ENCODE measurements at places on chromosomes 5 and 9.

DNA sequence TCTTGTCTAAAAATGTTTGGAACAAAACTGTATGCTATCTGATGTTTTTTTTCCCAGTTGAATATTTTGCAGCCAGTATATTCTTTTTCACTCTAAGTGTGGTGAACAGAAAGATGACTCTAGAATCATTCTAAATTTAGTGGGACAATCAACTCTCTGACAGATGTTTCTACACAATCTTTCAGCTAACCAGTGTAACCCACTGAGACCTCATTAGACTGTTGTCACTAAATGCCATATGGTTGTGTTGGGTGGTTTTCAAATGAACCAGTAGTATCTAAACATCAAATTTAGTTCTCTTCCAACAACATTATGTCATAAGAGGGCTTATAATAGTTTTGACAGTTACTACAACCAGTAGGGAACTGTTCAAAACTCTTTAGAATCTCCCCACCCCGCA, 129.6 kb upstream of the PRLR start:
- DNase-seq = no peak

DNA sequence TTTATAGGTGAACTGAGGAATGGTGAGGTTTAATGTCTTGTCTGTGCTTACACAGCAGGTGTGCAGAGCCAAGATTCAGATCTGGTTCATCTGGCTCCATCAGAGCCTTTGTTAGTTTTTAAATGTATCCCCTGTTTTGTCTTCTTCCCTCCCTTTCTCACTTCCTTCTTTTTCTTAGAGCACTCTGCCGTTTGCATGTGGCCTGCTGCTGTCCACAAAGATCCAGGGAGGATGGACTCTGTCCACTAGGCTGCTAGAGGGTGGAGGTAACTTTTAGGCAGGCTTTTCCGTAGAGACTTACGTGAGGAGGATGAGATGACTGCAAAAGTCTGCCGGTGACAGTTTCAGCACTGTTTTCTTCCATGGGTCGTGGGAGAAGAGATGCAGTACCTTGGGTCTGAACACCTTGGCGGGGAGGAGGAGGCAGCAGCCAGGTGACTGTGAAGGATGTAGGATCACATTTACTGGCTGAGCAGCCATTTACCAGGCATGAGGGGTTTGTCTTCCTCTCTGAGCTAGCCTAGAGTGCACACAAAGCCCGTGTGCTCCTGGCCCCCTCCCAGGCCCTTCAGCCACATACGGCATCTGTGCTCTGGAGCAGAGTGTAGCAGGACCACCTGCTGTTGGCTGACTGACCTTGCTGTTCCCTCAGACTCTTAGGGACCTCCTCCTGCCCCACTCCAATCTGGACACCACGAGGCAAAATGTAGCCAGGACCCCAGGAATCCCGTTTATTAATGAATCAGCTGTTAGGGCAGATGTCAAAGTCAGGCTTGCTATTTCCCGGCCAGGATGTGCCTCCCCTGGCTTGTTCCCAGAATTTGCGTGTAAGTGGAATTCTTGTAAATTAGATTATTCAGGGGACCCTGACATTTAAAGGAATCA, 1.8 kb downstream of the NTMT1 start:
- DNase-seq = no peak

- DNase-seq = no peak
These were observed 134.7 kb downstream of the SLC1A3 start for GRCh38 chr5:36741128-36741527.

- DNase-seq = no peak
These were observed 12.5 kb upstream of the BTNL9 start for GRCh38 chr5:181027452-181028031.

DNA sequence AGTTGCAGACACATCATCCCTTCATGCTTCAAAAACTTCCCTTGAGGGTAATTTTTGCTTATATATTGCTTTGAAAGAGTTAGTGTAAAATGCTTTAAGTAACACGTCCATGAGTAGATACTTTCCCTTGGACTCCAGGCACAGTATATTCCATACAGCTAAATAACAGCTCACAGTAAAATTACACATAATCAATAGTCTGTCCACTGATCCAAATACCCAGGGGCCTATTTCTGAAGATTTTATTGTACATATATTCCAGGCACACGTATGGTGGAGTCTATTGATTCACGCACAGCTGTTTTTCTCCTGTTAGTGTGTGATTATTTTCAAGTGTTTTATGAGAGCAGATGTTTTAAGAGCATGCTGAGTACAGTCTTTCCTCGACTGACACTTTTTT, 223.7 kb upstream of the GRAMD2B start:
- DNase-seq = no peak

GRCh38 chr9:130665431-130666392, 1.3 kb downstream of the PRDM12 start:
- DNase-seq = no peak

- no peak for DNase-seq
These were observed 141.7 kb downstream of the WDR70 start for GRCh38 chr5:37520811-37521210.

DNA sequence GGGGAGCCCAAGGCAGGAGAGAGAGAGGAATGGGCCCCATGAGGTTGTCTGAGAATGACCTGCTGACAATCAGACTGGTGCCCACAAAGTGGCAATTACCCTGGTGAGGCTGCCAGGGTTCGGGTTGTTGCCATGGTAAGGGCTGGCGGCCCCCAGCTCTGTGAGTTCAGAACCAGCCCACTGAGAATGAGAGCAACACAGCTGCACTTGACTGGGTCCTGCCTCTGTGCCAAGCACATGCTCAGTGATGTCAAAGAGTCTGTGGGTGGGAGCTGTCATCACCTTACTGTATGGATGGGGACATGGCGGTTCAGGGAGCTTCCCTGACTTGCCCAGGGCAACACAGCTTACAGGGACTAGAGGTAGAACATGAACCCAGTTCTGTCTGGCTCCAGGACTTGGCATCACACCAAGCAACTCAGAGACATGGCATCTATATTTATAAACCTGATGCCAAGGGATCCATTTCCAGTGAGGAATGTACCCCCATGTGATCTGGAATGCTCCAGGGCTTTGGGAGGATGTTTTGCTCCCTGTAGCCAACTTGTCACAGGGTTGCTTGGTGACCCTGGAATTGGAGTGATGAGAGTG, 38.2 kb upstream of the TEX48 start:
- no peak for DNase-seq

DNA sequence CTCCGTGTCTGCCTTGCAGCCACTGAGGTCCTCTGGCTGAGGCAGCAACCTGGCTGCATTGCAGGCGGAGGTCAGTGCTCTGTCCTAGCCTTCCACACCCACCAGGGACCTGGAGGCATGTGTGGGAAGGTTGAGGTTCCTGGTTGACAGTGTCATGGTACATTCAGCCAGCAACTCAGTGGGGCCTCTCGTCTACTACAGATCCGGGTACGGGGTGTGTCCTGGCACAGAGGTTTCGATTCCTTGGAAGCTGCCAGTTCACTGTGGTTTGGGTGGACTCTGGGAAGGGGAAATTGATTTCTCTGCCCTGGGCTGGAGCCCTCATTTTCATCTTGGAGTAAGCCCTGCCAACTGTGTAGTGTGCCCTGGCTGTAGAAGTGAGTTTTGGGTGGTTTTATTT, 45.1 kb downstream of the PDE8B start:
- no peak for DNase-seq

GRCh38 chr9:126788634-126789349, 16.0 kb upstream of the ZBTB43 start:
- no peak for DNase-seq

- no peak for DNase-seq
These were observed 69.8 kb upstream of the RAI14 start for GRCh38 chr5:34586117-34586885.

DNA sequence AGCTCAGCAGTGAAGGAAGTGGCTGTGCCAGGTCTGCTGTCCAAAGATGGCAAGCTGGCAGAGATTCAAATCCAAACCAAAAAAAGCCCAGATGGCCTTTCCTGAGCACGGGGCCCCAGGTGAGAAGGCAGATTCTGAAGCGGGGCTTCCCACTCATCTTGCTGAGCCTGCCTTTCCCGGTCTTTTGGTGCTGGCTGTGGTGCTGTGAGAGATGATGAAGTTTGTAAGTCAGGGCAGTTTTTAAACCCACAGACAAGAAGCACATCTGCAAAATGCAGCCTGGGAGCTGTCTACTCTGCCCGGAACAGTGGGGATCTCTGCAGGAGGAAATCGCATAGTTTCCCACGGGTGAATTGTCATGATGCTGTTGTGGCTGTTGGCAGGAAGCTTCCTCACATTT, 85.0 kb upstream of the IRX4 start:
- DNase-seq = no peak

DNA sequence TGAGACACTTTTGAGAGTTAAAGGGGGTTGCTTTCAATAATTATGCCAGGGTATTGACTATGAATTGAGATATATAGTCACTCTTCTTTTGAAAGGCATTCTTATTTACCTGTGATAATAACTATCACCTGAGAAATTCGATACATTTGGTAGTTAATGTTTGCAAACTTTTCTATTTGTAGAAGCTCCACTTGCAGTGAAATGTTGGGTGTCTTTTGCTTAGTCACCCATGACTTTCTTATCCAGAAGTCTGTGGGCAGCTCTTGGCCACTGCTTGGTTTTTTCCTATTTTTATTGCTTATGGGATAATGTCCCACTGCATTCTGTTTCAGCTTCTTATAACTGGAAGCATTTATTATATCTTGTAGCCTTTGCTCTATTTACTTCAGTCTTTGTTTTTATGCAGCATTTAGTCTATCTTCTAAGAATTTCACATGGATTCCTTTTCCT, 3.9 kb downstream of the MACIR start:
- no peak for DNase-seq

DNA sequence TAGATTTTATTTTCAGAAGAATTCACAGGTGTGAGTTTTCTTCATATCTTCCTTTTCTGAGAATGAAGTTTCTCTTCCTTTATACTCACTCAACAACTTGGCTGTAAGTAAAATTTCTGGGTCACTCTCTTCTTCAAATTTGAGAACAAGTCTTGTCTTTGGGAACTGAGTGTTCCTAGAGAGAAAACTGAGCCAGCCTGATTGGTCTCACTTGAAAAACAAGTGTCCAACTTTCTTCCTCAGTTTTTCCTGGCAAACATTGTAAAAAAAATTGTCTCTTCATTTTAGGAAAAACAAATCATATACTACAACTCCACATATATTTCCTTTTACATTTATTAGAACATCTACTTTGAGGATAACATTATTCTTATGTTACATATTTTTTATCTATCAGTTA, 156.1 kb upstream of the GHR start:
- DNase-seq = no peak

All from SHP77 treated with DMSO at 0.1 percent for 48 hours (cell line).